ENCODE measurements at places on chromosomes 2 and 18.

DNA sequence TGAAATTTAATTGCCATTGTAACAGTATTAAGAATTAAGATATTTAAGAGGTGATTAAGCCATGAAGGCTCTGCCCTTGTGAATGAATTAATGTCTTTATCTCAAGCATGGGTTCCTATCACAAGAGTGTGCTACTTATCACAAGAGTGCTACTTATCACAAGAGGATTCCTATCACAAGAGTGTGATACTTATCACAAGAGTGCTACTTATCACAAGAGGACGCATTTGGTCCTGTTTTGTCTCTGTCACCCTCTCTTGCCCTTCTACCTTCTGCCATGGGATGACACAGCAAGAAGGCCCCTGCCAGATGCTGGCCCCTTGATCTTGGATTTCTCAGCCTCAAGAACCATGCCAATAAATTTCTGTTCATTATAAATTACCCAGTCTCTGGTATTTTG is 13.2 kb upstream of the COL5A2 start:
- DNase-seq: no peak

GRCh38 chr2:186629250-186629996 is 39.6 kb downstream of the ITGAV start:
- DNase-seq: no peak

GRCh38 chr2:226380679-226381078 is 418.9 kb downstream of the IRS1 start:
- no peak for DNase-seq

- DNase-seq: no peak
Measured at GRCh38 chr2:235218486-235218907, 266.7 kb downstream of the SH3BP4 start.

DNA sequence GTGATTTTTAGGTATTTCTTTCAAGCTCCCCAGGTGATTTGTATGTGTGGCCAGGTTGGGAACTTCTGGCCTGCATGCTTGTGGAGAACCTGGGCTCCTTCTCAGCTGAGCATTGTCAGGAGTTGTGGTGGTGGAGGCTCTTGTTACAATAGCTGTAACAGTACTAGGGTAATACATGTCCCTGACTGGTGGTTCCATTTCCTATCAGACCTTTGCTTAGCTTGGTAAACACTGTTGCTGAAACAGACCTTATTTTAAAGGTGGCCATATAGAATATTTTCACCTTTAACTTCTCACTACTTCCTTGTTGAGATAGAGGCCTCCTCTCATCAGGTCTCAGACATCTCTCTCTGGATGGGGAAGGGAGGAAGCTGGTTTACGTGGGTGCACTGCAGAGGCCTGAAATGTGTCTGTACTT is 79.2 kb downstream of the SETBP1 start:
- DNase-seq: no peak

GRCh38 chr18:10249270-10249669 is 205.2 kb upstream of the APCDD1 start:
- no peak for DNase-seq

DNA sequence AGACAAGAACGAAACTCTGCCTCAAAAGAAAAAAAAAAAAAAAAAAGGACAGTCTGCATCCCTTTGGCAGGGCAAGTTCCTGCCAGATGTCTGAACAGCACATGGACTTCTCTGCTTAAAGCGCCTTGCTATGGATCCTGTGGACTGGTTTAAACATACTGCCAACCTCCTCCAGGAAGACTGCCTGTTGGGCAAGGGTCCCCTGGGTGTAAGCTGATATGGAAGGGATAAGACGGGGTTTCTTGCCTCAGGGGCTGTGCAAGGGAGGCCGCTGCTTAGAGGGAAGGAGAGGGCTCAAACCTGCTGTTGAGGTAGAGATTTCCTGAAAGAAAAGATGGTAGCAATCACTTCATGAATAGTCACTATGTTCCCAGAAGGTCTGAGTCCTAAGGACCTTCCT is 22.2 kb downstream of the SKA1 start:
- DNase-seq: no peak

GRCh38 chr18:68740966-68741365 is 26.1 kb upstream of the TMX3 start:
- DNase-seq: no peak

- DNase-seq: no peak
Measured at GRCh38 chr2:235026649-235027557, 75.1 kb downstream of the SH3BP4 start.

DNA sequence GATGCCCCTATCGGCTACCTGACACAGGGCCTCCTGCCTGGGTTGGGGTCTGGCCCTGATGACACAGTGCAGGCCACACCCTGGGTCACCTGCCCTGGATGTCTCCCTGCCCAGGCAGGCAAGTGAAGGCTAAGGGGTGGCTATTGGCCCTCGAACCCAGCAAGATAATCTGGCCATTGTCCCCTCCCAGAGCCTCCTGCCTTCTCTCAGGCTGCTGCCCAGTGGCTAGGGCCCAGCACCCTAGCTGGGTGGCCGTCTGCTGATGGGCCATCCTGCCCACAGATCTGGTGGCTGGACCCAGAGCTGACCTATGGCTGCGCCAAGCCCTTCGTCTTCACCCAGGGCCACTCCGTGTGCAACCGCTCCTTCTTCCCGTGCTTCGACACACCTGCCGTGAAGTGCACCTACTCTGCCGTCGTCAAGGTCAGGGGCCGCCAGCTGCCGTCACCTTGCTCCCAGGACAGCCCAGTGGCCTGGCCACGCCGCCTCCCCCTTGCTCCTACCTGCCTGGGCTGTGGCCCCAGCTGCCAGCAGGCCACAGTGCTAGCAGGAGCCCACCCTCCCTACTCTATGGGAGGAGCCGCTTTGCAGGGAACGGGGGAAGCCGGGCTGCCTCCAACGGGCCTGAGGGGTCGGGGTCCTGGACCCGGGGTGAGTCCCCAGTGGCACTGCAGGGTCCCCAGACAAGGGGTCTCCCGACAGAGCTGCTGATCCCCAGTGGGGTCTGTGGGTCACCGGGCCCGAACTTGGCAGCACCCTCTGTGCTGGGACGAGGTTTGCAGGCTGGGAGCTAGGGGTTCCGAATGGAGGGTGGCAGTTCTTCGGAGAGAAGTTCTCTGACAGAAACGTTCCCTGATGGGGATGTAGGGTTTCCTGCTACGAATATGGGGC is 4.1 kb downstream of the RNPEPL1 start:
- DNase-seq: no peak

- DNase-seq: no peak
Measured at GRCh38 chr2:30820381-30821055, 13.3 kb upstream of the CAPN13 start.

GRCh38 chr2:41197781-41198180 is 745.9 kb upstream of the SLC8A1 start:
- no peak for DNase-seq

- DNase-seq: no peak
Measured at GRCh38 chr2:178441426-178441825, 9.5 kb downstream of the PRKRA start.

DNA sequence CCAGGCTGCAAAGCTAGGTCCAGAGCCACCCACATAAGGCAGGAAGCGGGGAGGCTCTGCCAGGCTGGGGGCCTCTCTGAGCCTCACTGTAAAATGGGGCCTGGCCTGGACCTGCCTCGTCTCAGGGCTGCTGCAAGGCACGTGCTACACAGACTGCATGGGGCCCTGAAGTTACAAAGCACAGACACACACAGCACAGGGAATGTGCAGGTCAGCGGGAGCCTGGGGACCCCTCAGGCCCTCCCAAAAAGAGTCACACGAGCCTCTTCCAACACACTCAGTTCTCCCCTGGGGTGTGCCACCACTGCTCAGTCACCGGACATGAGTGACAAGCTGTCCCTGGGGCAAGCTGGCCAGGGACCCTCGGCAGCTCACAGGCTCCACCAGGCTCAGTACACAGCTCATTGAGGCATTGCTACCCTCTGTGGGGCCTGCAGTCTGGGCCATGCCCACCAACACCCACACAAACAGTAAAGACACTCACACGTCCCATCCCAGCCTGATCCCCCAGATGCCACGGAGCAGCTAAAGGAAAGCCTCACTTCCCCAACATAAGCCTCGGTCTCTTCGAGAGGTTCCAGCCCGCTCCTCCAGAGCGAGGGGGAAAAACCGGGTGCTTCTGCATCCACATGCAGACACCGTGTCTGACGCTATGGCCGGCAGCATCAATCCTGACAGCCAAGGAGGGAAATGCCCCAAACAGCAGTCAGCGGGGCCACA is 33.7 kb downstream of the BOK start:
- DNase-seq: no peak

- DNase-seq: no peak
Measured at GRCh38 chr18:63883617-63884016, 3.9 kb upstream of the SERPINB2 start.

DNA sequence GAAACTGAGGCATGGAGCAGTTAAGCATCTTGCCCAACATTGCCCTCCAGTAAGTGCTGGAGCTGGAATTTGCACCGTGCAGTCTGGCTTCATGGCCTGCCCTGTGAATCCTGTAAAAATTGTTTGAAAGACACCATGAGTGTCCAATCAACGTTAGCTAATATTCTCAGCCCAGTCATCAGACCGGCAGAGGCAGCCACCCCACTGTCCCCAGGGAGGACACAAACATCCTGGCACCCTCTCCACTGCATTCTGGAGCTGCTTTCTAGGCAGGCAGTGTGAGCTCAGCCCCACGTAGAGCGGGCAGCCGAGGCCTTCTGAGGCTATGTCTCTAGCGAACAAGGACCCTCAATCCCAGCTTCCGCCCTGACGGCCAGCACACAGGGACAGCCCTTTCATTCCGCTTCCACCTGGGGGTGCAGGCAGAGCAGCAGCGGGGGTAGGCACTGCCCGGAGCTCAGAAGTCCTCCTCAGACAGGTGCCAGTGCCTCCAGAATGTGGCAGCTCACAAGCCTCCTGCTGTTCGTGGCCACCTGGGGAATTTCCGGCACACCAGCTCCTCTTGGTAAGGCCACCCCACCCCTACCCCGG is 1.3 kb downstream of the PROC start:
- DNase-seq: no peak

- DNase-seq: no peak
Measured at GRCh38 chr2:21763501-21763900, 639.7 kb downstream of the TDRD15 start.

- no peak for DNase-seq
Measured at GRCh38 chr2:111704246-111704645, 179.7 kb downstream of the ANAPC1 start.

DNA sequence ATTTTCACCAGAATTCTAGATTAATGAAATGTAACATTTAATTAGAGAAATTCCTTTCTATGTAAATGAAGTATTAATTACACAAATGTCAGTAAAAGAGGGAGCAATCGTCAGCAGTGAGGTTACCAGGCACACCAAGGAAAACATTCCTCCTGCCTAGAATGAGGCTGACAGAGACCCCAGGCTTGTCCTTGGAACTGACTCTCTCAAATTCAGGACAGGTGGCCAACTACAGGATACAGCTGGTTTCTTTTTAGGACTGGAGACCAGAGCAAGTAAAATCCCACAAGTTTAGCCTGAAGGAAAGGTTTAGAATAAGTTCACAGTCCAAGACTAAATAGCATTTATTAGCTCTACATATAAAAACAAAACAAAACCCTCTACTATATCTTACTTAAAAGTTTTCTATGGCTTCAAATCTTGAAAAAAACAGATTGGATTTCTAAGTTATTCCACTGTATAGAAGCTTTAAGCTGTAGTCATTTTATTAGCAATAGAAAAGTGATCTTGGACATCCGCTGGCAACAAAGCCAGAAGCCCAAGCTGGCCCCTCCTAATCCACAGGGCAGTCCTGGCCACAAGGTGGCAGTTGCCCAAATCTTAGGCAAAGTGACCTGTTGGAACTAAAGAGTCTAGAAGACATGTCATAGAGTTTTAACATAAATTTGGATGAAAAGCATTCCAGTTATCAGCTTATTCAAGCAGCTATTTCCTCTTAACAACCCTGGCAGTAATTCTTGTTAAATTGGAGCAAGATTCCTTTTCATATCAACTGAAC is 81.0 kb downstream of the SP3 start:
- peak; percentile 2 for DNase-seq

GRCh38 chr2:8116661-8117060 is 565.2 kb upstream of the ID2 start:
- no peak for DNase-seq

DNA sequence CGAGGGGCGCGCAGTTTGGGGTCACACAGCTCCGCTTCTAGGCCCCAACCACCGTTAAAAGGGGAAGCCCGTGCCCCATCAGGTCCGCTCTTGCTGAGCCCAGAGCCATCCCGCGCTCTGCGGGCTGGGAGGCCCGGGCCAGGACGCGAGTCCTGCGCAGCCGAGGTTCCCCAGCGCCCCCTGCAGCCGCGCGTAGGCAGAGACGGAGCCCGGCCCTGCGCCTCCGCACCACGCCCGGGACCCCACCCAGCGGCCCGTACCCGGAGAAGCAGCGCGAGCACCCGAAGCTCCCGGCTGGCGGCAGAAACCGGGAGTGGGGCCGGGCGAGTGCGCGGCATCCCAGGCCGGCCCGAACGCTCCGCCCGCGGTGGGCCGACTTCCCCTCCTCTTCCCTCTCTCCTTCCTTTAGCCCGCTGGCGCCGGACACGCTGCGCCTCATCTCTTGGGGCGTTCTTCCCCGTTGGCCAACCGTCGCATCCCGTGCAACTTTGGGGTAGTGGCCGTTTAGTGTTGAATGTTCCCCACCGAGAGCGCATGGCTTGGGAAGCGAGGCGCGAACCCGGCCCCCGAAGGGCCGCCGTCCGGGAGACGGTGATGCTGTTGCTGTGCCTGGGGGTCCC is at the start of gene ITGA4:
ITGA4 (plus strand) TSS at position 266 of the 620 bp plus-strand sequence; CDS start at position 535, 269 bp downstream.
- DNase-seq: peak; percentile 73

GRCh38 chr18:47110492-47111274 is 39.6 kb downstream of the HDHD2 start:
- no peak for DNase-seq

DNA sequence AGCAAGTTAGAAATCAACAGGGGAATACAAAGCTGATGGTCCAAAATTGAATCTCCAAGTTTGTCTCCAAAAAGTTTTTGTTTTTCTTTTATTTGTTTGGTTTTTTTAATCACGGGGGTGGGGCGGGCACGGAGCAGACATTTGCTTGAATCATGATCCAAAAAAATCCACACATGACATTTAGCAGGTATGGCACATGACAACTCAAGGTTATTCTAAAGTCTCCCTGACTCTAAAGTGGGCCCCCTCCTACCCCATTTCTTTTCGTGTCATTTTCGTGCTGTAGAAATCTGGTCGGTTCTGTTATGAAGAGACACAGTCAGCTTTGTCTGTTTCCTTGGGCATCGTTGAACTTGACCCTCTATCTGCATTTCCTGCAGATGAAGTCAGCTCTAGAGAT is 14.6 kb downstream of the RNU4ATAC start:
- no peak for DNase-seq

DNA sequence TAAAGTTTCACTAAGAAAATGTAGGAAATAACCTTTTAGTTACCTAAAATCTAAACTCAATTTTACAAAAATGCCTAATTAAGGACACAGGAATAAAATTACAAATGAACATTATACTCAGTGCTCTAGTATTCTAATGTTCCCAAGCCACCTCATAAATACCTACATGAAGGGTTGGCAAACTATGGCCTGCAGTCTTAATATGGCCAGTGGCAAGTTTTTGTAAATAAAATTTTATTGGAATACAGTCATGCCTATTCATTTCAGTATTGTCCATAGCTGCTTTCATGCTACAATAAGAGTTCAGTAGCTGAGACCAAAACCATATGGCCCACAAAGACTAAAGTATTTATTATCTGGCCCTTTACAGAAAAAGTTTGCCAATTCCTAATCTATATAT is 53.8 kb downstream of the SS18 start:
- DNase-seq: no peak

- DNase-seq: no peak
Measured at GRCh38 chr2:63218800-63219526, 168.3 kb downstream of the OTX1 start.

Data from stimulated activated CD8-positive, alpha-beta memory T cell treated with anti-CD3 and anti-CD28 coated beads, Interleukin-2, amount 100 ng/mL, for 1 hour (primary cell).